ENCODE measurements at places on chromosomes 1 and 21.

- DNase-seq = no peak
Observed at GRCh38 chr1:174407665-174408064, 40.1 kb upstream of the GPR52 start.

- DNase-seq = no peak
Observed at GRCh38 chr1:51345300-51345687, 14.9 kb upstream of the TTC39A start.

GRCh38 chr1:172727956-172728603 lies 69.2 kb downstream of the FASLG start:
- peak; percentile 71 for DNase-seq

DNA sequence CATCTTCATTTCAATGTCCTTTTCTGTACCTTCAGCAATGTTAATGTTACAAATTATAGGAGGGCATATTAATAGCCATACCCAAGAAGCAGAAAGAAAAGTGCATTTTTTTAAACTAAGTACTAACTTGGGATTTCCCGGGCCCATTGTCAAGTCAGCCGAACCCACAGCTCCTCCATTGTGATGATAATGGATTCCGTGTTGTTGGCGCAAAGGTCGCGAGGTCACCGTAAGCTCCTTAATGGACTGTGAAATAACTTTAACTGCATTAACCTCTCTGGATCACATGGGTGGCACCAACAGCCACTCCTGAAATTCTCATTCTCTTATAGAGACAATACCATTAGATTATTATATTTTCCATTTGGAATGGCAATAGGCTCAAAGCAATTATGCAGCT lies 250.6 kb upstream of the RRP15 start:
- DNase-seq = no peak

DNA sequence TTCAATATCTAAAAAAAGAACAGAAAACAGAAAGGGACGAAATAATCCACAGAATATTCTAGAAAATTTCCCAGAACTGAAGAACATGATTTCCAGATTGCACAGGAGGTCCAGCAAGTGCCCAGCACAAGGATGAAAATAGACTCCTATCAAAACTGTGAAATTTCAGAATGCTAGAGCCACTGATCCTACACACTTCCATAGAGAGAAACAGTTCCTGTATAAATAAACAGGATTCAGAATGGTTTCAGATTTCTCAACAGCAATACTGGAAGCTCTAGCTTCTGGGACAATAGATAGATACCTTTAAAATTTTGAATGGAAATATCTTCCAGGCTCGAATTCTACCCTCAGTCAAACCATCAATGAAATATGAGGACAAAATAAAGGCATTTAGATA lies 4.6 kb downstream of the TARBP1 start:
- no peak for DNase-seq

DNA sequence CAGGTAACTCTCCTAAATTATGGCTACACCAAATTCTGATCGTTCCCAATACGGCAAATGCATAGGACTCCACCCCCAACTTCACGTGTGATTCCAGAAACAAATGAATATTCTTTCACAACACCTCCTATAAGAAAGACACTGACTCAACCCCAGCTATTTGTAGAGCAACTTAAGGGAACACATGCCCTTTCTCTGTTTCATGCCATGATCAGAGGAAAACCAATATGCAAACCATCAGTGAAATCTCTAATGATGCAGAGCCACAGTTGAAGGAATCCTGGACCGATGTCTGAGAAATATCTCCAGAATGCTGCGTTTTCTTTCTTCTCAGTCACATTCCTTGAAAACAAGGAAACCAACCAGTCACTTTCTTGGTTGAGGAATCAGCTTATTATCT lies 164.2 kb upstream of the PTBP2 start:
- peak; percentile 9 for DNase-seq

GRCh38 chr1:1343811-1344421 lies 5.3 kb downstream of the DVL1 start:
- no peak for DNase-seq

- no peak for DNase-seq
Observed at GRCh38 chr1:181296180-181296579, 187.1 kb upstream of the CACNA1E start.

DNA sequence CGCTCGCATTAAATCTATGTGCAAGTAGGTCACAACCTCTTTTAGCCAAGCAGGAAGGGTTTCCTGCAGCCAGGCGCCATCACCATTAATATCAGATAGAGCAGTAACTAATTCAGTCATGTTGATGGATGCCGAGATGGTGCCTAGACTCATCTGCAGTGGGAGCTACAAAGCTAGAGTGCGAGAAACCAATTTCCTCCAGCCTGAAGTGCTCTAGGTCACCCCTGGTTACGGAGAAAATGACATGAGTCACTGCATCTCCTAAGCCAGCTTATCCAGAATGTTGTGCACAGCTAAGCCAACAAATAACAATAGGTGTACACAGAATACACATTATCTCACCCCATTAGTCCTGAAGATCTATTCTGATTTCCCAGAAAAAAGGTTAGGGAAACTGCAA lies 36.0 kb downstream of the OVAAL start:
- DNase-seq = no peak

DNA sequence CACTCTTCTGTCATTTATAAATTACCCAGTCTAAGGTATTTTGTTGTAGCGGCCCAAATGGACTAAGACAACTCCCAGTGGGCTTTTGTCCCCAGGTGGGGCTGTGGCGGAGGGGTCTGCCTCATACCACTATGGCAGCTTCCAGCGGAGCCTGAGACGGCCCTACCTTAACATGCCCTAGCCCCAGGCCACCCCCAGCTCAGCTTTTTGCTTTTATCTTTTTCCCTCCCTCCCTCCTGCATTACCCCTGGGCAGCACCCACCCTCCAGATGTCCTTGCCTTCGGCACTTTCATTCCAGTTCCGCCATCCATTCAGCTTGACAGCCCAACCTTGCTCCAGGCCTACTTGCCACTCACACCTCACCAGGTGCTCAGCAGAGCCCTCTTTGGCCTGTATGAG lies 307.3 kb downstream of the PTPRU start:
- DNase-seq = no peak

DNA sequence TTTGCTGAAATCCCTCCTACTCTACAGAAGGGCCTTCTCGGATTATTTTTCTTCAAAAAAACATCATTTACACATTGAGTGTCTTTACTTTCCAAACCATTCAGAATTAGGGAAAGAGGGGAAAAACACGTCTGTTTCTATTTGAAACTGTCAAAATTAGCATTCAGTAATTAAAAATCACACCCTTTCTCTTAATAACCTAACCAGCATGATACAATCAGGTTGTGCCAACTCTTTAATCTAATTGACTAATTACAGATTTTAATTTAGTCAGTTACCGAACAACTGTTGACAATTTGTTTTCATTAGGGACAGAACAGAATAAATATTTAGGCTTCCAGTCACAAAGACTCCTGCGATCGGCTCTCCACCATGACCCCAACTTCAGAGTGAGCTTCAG lies 18.8 kb downstream of the SSBP3 start:
- DNase-seq = no peak

DNA sequence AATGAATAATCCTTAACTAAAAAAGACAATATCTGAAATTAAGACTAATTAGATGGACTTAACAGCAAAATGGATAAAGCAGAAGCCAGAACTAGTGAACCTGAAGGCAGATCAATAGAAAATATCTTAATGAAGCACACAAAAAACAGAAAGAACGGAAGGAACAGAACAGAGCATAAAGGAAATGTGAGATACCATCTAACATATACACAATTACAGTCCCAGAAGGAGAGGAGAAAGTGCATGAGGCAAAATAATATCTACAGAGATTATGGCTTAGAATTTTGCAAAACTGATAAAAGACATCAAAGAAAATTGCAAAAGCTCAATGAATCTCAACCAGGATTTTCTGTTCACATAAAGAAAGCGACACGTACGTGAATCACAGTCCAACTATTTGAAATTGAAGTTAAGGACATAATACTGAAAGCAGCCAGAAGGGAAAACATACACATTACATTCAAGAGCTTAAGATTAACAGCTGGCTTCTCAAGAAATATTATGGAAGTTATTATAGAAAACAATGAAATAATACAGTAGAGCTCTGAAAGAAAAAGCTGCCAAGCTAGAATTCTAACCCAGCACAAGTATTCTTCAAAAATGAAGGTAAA lies 182.0 kb downstream of the CDC42BPA start:
- DNase-seq = no peak

DNA sequence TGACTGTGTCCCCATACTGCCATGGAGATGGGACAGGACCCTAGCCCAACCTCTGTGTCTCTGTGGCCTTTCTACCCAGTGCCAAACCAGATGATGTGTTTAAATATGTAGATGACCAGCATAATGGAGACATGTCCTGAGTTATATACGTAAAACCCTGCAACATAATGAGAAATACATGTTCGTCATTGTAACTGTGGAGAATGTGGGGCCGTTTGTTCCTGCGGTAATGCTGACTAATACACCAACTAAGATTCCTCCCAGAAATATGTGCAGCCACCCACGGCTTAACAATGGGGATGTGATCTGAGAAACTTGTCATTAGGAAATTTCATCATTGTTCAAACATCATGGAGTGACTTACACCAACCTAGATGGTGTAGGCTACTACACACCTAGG lies 71.7 kb upstream of the SIM2 start:
- DNase-seq = peak; percentile 88

DNA sequence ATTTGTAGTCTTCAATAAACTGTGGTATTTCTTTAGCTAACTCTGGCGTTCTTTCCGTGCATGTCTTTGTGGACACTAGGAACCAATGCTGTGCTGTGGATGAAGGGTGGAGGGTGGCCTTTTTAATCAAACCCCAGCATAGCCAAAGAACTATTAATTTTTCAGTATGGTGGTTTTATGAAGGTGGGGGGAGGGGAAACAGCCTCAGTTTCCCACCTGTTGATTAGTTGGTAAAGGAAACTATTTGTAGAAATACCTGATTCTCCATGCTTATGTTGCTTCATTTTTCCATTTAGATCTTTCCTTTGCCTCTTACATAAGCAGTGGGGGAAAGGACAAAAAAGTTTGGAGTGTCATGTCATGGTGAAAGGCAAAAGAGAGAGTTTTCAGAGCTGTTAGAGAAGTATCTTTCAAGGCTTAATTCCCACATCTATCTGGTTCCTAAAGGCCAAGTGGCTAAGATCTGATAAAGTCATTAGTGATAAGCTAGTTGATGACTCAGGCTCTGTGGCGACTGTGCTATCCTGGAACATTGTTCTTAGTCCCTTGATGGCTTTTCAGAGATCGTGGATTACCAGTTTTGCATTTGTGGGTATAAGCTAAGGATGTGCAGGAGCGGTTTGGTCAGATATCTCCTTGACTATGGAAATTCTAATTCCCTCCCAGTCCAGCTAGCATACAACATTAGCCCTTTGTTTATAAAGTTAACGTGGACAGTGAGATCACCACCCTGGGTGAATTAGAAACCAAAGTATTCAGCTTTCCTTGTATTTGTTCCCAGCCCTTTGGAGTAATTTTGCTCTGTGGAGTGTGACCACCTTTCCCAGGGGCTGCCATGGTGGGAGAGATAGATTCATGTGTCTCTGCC lies 8.7 kb upstream of the HAX1 start:
- DNase-seq = no peak

GRCh38 chr1:230825761-230826160 lies 42.6 kb downstream of the C1orf198 start:
- no peak for DNase-seq

- DNase-seq = no peak
Observed at GRCh38 chr1:162011337-162012012, 12.2 kb downstream of the OLFML2B start.

GRCh38 chr1:15764269-15764764 lies 5.7 kb downstream of the FBLIM1 start:
- no peak for DNase-seq

GRCh38 chr1:27152004-27152828 lies 2.7 kb downstream of the SLC9A1 start:
- DNase-seq = no peak

- no peak for DNase-seq
Observed at GRCh38 chr1:207493212-207493611, 2.7 kb upstream of the CR1 start.

DNA sequence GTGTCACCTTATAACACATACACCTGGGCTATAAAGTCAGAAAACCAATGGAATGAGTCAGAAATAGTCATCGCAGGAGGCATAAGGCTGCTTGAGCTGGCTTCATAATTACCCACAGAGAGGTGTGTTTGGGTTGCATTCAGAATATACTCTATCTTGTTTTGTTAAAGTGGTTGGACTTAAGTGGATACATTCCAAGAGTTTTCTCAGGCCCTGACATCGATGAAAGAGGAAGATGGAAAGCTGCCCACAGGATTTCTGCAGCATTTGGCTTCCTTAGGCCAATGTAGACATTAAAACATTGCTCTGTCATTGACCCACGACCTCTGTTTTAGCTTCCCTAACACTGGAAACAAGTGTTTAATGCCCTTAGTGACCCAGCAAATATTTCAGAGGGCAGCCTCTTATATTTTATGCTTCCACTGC lies 18.6 kb upstream of the BCL10 start:
- peak; percentile 62 for DNase-seq

DNA sequence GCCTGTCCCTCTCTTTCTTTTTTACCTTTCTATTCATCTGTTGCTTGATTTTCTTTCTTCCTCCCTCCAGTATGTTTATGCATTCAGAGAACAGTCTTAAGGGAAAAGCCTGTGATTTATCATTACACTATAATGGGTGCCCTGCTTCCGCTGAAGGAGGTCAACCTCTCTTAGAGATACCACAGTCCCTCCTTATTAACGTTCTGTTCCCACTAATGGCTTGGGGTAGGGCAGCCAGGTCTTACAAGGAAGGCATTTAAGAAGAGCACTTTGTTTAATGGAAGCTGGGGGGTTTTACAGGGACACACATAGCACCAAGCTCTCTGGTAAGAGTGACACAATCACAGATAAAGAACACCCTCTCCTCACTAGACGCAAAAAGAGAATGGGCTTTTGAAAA lies 523.5 kb downstream of the NUF2 start:
- DNase-seq = no peak

DNA sequence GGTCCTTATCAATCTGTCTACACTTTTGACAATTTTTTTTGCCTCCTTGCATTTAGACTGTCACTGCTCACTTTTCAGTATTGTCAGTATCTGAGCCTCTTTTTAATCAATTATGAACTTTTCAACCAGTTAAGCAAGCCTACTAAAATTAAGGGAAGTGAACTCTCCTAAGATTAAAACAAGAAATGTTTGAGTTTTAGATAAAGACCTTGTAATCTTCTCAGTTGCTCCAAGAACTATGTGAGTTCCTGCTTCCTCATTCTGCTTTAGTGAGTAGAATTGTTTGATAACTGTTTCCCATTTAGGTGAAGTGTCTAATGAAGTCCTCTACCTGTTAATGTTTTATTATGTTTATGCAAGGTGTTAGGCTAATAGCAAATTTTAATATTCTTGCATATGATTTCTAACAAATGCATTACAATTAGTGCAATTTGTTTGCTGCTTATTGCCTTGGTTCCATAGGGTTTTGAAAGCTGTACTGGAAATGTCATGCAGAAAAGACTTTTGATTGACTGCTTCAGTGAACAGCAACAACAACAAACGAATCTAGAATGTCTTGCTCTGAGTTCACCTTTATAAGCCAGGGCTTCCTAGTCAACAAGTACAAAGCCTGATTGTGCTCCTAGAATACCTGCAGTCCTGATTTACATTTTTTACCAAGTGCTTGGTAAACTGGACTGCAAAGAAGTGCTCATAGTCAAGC lies 40.9 kb downstream of the PLA2G4A start:
- no peak for DNase-seq

GRCh38 chr1:50531027-50531426 lies 107.8 kb upstream of the DMRTA2 start:
- peak; percentile 28 for DNase-seq

Data from ELR (cell line).